Activated naive CD8-positive, alpha-beta T cell treated with anti-CD3 and anti-CD28 coated beads, Interleukin-2, amount 50 U/mL, for 16 hours (primary cell): ENCODE measurements at places on chromosomes 12 and 14.

DNA sequence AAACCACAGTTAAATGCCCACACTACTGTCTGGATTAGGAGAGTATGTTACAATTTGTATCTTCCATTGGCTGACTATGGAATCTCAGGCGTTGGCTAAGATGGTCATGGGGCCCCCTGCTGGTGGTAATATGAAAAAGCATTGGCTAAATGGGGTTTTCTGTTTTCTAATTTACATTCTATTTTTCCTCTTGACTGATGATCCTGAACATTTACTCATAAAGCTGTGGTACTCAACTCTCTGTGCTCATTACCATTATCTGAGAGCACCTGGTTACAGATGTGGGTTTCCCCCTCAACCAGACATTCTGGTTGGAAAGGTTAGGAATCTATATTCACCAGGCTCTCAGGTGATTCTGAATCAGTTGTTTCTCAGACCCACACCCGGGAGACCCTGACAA, 64.8 kb downstream of the WSCD2 start:
- no peak for DNase-seq

GRCh38 chr12:4910502-4911315, 1.0 kb downstream of the KCNA1 start:
- no peak for DNase-seq

GRCh38 chr12:12821975-12822374, 8.8 kb downstream of the DDX47 start:
- DNase-seq = no peak

- DNase-seq = no peak
Measured at GRCh38 chr12:4771960-4772566, 51.9 kb downstream of the GALNT8 start.

DNA sequence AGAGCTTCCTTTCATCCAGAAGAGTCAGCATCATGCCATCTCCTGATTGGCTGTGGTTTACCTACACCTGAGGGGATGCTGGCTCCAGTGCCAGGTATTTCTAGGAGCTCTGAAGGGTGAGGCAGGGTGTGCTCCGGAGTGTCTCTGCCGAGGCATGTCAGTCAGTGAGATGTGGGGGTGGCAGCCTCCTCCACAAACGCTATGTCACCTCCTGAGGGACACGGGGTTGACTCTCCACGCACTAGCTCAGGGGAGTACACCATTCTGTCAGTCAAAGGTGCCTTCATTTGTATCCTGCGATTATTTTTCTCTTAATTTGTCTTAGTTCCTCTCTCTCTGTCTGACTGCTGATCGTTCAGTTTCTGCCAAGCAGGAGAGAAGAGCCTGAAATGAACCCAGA, 604.5 kb downstream of the VRK1 start:
- DNase-seq = no peak

- DNase-seq = no peak
Measured at GRCh38 chr14:29893989-29894388, 33.7 kb downstream of the PRKD1 start.

- no peak for DNase-seq
Measured at GRCh38 chr12:15527201-15528080, 205.1 kb downstream of the PTPRO start.

- DNase-seq = no peak
Measured at GRCh38 chr14:66432334-66432733, 53.8 kb upstream of the CCDC196 start.

GRCh38 chr12:109648521-109648920, 65.1 kb upstream of the FAM222A start:
- DNase-seq = no peak

- no peak for DNase-seq
Measured at GRCh38 chr12:38744041-38744440, 161.3 kb downstream of the CPNE8 start.

- DNase-seq = no peak
Measured at GRCh38 chr14:36315159-36315853, 5.1 kb downstream of the MBIP start.

DNA sequence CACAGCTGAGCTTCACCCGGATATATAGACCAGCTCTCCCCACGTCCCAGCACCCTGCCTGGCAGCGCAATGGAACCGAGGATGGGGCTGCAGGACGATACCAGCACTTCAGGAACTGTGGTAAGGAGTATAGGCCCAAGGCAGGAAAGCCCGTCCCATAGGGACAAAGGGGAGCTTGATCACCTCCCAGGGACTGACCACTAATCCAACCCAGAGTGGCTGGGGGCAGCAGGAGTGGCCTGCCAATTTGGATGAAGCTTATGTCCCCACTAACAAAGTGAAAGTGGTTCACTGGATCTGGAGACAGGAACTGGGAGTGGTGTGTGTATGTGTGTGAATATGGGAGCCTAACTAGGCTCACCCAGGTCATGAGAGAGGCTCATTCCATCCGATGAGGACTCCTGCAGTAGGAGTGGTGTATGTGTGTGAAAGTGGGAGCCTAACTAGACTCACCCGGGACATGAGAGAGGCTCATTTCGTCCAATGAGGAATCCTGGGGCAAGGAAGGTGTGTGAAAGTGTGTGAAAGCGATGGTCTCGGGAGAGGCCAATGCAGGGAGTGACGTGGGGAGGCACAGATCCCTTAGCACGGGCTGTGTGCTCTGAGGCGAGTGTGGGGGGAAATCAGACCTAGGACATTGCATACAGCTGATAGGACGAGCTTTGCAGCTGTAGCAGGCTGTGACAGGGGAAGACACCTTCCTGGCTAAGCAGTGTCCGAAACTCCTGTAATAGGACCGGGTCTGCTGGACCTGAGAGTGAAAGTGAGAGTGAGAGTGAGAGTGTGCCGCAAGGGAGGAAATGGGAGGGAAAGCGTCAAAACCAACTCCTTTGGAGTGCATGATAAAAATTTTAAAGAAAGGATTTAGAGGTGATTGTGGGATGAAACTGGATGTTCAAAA, 25.7 kb downstream of the KLRK1 start:
- no peak for DNase-seq

- no peak for DNase-seq
Measured at GRCh38 chr12:179131-179884, 34.6 kb downstream of the SLC6A12 start.
